Lung (tissue), 17 donors: ENCODE measurements at places on chromosomes 5 and 9. TPM values are rescaled to one million over a fixed set of nuclear protein-coding genes. Genes with fewer than 3 reads are reported as not detected.

The SLCO4C1 gene
- polyA plus RNA-seq = 3.8 TPM

- no peak for DNase-seq
Measured at GRCh38 chr9:13750061-13750460, 470.6 kb upstream of the MPDZ start.

The TCF7 gene
- 2.9 TPM for polyA plus RNA-seq

- no peak for DNase-seq
Measured at GRCh38 chr5:178165581-178165980, 11.9 kb upstream of the NHP2 start.

DNA sequence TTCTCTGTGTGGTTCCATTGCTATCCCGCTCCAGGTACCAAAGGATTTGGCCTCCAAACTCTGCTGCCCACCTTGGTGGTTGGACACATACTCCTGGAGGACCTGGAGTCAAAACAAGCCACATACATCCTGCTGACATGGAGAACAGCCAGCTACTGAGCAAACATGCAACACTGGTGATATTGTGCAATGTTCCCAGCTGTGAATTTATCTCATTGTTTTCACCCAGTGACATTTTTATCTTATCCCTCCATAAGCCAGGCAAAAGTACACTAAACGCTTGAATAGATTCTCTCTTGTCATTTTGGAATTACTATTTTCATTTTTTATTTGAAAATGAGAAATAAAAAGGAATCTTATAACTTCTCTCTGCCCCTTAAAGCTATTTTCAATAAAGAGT is 11.1 kb upstream of the CTSL start:
- peak; percentile 94 for DNase-seq

The SLC25A48 gene
- polyA plus RNA-seq = not detected

DNA sequence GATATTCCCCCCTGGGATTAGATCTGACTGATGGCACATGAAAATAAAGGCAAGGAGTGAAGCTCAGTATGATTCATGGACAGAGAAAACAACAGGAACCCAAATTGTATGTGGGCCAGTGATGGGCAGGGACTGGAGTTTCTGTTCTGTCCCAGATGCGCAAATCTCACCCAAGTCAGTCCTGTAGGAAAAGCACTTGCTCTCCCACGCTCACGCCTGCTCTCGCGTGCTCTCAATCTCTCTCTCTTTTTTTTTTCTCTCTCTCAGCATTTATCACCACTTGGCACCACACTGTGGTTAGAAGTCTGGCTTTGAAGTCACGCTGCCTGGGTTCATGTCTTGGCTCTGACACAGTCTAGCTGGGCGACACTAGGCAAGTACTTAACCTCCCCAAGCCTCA is 106.5 kb upstream of the LRRTM2 start:
- DNase-seq = no peak

DNA sequence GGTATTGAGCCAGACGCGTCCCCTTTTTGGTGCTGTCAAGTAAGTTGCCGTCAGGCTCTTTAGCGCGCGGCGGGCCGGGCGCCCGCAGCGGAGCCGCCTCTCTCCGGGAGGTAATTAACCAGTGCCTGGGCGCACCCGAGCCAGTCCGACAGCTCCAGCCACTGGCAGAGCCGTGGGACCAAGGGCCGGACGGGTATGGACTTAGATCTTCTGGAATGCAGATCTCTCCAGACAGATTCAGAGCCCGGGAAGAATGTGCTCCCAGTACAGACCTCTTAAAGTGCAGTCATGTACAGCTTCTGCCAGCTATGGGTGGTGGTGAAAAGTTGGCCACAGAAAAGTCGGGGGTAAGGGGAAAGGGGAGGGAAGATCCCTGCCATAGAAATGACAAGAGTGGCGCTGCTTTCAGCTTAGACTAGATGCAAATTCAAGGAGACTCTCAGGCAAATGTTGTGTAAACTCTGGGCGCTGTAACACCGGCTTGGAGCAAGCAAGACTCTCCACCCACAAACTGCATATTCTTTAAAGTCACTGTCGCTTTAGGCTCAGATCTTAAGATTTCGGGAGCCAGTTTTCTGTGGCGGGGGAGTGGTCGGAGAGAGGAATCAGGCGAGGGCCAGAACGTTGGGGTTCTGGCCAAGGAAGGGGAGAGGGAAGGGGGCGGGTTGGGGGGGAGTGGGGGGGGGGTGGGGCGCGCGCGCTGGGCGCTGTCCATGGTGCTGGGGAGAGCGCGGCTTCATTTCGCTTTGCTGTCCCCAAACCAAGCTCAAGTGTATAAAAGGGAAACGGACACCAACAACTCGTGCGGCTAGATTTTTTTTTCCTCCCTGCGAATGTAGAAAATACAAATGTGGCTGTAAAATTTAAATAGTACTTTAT is 29.2 kb downstream of the NR2F1 start:
- peak; percentile 83 for DNase-seq

DNA sequence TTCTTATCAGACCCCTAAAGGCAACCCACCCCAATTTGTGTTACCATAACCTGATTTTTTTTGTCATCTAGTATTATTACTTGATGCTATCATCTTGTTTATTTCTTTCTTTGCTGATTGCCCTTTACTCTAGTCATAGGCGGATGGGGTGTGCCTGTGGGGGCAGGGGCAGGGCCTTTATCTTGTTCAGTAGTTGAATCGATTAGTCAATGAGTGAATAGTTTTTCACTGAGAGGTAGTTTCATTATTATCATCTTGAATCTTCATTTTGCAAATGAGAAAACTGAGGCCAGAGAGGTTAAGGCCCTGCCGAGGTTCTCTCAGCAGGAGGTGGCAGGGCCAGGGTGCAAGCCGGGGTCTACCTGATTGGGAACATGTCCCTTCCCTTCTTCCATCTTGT is 9.4 kb upstream of the GM2A start:
- no peak for DNase-seq

The PRUNE2 gene
- 3.8 TPM for polyA plus RNA-seq

DNA sequence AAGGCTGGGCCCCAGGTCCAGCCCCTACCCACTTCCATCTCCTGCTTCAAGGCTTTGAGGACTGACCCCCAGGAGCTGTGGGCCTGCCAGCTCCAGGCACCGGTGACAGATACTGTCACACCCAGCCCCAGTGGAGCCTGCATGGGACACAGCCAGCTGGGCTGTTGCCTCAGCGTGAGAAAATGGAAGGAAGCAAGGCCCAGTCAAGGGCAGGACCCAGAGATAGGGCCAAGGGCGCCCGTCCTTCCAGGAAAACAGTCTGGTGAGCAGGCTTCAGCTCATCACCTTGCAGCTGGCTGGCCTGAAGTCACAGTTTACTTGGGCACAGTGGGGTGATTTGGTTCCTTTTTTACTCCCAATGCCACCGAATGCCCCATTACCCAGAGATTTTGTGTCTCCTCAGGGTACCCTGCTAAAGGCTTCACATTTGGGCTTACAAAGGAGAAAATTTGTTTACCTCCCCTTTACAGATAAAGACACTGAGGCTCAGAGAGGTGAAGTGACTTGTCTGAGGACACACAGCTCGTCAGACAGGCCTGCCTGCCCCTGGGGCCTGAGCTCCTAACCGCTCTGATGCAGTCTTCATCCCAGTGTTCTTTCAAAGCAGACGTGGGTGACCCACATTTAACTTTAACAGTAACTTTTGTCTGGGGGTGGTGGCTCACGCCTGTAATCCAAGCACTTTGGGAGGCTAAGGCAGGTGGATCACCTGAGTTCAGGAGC is 21.5 kb upstream of the WDR38 start:
- DNase-seq = no peak
